ENCODE measurements at places on chromosomes 16 and 17.

- DNase-seq: no peak
Observed at GRCh38 chr17:27459433-27459832, 3.2 kb downstream of the KSR1 start.

- no peak for DNase-seq
Observed at GRCh38 chr17:14311981-14312380, 11.1 kb downstream of the HS3ST3B1 start.

DNA sequence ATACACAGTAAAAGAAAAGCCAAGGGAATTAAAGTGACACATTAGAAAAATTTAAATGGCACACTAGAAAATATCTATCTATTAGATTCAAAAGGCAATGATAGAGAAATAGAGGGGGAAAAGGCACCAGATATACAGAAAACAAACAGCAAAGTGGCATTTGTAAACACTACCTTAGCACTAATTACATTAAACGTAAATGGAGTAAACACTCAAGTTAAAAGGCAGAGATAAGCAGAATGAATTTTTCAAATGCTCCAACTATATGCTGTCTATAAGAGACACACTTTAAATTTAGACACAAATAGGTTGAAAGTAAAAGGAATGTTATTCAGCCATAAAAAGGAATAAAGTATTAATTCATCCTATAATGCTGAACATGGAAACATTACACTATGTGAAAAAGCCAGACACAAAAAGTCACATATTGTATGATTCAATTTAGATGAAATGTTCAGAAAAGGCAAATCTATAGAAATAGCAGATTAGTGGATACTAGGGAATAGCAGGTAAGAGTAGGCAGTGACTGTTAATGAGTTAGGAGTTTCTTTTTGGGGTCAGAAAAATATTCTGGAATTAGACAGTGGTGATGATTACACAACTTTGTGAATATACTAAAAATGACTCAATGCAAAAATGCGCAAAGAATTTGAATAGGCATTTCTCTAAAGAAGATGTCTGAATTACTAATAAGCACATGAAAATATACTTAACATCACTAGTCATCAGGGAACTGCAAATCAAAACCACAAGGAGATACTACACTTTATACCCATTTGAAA lies 92.4 kb downstream of the BRIP1 start:
- no peak for DNase-seq

DNA sequence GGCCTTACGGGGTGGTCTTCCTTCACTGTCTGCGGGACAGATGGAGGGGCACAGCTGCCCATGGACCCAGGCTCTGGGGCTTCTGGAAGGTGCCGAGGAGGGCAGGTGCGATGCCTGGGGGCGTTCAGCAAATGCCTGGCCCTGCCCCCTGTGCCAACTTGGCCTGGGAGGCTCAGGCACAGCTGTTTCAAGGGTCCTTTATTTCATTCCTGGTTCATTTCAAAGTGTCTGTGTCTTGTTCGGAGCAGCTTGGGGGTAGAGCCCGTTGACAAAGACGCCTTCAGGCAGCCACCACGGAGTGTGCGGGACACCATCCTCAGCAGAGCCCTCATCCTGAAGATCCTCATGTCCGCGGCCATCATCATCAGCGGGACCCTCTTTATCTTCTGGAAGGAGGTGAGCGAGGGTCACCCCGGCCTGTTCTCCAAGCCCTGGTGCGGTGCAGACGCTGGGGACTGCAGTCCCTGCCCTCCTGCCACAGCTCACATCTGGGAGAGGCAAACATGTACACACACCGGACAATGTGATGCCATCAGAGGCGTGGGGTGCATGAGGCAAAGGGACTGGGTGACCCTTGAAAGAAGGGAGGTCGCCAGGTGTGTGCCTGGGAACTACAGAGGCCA lies 43.9 kb downstream of the MEAK7 start:
- no peak for DNase-seq

Measured in CD4-positive, alpha-beta T cell treated with Interleukin-10 for 1 hour (primary cell).